ENCODE measurements at places on chromosomes 2 and 18.
A peak's percentile ranks its signal among the peaks of the same experiment; 100 is the strongest.

DNA sequence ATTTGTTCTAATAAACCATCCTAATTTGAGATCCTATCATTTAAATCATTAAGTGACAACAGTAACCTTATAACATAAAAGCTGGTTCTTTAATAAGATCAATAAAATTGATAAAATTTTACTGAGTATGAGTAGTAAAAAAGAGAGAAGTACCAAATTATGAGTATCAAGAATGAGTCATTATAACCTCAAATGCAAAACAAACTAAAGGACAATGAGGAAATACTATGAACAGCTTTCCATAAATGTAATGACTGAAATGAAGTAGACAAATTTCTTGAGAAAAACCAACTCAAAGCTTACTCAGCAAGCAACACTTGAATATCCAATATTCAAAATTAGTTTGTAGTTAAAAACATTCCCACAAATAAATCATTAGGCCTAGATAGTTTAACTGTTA lies 433.0 kb downstream of the ZEB2 start:
- DNase-seq: no peak

DNA sequence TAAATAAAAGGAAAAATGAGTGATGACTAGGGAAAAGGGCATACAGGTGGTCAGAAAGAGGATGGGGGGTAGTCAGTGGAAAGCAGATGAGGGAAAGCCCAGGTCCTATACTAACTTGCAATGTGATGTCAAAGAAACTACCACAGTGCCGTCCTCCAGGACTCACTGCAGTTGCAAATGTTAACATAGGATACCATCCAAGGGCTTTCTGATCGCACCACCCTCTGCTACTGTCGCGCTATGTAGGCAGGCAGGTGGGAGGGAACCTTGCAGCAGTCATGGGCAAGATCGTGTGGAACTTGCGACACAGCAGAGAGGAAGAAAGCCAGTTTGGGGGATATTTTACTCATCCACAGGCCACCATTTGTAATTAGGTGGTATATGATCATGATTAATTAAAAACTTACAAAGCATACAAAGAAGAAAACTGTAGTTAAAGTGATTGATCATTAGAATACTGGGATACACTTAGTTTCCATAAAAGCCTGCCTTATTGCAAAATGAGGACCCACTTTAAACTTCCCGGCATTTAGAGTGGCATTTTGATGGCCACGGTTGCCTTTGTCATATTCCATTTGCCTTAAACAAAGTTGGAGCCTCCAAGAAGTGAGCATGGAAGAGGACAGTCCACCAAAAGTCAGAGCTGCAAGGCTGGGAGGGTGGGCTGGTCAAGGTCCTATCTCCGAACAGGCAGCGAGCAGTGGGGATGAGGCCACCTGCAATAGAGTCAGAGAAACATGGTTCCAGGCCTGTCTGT lies 8.5 kb upstream of the ROCK2 start:
- no peak for DNase-seq

- no peak for DNase-seq
Measured at GRCh38 chr2:16321256-16321655, 344.4 kb downstream of the CYRIA start.

GRCh38 chr2:3229221-3229620 lies 148.4 kb downstream of the EIPR1 start:
- no peak for DNase-seq

- no peak for DNase-seq
Measured at GRCh38 chr2:136210455-136210805, 92.5 kb upstream of the CXCR4 start.

DNA sequence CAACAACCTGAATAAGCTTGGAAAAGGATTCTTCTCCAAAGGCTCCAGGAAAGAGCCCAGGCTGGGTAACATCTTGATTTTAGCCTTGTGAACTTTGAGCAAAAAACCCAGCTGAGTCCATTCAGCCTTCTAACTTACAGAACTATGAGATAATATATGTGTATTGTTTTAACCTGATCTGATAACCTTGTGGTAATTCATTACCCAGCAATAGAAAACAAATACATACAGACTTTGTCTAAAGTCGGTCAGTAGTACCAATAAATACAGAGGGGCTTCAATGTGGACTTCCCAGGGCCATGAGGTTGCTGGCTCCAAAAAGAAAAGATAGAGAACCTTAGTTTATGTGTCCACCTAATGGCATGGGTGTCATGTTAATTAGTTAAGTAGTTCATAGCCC lies 191.8 kb downstream of the KCNH7 start:
- no peak for DNase-seq

DNA sequence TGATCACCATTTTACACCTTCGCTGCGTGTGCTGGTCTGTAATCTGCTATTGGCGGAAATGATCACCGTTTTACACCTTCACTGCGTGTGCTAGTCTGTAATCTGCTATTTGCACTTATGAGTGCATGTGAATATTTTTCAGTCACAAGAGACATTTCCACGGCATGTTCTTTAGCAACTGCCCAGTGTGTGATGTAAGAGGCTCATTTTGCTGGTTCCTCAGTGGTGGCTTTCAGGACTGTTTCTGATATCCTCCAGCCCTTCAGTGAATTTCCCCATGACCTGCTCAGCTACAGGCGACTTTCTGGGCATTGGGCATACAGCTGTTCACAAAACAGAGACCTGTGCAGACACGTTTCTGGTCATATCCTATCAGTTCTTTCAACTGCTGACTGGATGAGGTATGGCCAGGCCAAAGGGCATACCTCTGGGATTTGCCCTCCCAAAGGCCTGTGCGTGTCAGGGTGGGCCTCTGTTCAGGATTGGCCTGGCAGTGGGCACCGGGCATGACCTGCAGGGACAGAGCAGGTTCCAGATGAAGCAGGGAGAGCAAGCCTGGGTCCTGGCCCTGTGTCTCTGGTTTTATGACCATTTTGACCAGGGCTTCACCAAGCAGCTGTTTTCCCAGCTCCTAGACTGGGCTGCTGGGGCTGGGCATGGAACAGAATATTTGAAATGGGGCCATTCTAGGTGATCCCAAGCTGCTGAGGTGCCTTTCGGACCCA lies 521 bp upstream of the PROM2 start:
- no peak for DNase-seq

DNA sequence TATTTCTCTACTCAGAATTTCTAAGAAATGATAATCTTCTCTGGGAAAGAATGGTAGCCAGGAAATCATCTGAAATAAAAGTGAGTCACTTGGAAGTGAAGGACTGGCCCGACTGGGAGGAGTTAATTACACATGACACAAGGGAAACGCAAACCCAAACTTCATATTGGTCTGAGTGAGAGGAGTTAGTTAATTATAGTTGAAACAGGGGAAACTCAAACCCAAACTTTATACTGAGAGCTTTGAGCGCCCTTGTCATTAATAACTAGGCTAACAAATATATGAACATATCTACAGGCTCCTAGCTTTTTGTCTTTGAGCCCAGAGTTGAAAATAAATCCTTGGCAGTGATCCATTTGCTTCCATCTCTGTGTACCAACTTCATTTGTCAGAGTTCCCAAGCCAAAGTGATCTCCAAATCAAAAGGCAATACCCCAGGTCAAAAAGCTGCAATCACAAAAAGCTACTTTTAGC lies 187.8 kb upstream of the COL3A1 start:
- no peak for DNase-seq

DNA sequence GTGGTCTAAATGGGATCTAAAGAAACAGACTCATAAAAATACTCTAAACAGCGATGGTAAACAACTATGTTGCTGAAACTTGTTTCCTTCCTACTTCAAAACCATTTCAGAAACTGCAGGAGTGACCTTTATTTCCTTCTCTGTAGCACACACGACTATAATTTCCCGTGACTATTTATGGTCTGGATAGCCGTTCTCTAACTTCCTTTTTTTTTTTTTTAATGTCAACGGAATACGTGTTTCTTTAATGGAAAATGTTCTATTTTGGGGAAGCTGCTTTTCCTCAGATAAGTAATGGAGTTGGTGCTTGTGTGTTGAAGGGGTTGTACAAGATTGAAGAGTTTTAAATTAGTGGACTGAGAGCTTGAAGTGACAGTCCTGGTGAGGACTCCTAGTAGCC lies 224.1 kb downstream of the PHLPP1 start:
- DNase-seq: no peak

GRCh38 chr18:54060343-54061005 lies 164.0 kb downstream of the MBD2 start:
- DNase-seq: no peak

DNA sequence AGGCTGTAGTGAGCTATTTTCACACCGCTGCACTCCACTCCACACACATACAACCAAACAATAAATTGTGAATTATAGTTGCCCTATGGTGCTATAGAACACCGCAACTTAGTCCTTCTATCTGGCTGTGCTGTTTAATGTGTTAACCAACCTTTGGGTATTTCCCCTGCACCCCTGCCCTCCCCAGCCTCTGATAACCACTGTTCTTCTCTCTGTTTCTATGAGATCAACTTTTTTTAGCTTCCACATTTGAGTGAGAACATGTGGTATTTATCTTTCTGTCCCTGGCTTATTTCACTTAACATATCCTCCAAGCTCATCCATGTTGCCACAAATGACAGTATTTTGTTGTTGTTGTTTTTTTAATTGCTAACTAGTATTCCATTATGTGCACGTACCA lies 32.5 kb downstream of the TET3 start:
- no peak for DNase-seq

- no peak for DNase-seq
Measured at GRCh38 chr2:222038067-222038802, 260.6 kb downstream of the PAX3 start.

- DNase-seq: no peak
Measured at GRCh38 chr2:134500211-134500935, 218.4 kb downstream of the TMEM163 start.

- DNase-seq: no peak
Measured at GRCh38 chr2:6937157-6937556, 19.9 kb downstream of the RNF144A start.

GRCh38 chr2:191526536-191526935 lies 151.4 kb upstream of the NABP1 start:
- DNase-seq: no peak

- no peak for DNase-seq
Measured at GRCh38 chr2:239773228-239774141, 251.7 kb downstream of the NDUFA10 start.

DNA sequence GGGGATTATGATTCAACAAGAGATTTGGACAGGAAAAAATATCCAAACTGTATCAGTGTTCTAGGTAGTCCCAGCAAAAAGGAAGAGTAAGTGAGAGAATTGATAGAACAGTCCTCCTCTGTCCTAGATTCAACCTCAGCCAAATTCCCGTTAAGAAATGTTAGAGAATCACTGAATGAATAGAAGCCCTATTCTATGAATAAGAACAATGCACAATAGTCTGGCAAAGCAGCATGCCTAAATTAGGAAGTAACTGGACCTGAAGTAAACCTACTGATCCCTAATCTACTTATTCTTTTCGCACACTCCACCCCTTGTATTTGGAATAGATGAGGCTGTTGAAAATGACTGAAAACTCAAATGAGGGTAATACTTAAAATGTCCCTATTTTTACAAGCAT lies 1665.5 kb downstream of the LRP1B start:
- no peak for DNase-seq

DNA sequence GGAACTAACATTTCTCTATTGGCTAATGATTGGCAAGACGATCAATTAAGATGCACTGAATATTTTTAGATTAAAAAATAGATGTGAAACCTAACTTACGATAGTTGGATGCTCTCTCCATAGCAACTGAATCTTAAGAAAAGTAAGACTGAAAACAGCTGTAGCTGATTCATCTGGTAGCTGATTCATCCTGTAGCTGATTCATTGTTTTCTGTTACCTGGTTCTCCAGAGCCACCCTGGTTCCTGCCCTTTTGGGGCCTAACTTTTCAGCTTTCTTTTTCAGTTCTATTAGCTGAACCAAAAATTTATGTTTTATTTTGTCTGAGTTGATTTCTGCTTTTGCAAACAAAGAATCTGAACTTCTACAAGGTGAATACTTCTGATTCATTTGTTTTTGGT lies 22.7 kb upstream of the SPR start:
- peak; percentile 12 for DNase-seq

DNA sequence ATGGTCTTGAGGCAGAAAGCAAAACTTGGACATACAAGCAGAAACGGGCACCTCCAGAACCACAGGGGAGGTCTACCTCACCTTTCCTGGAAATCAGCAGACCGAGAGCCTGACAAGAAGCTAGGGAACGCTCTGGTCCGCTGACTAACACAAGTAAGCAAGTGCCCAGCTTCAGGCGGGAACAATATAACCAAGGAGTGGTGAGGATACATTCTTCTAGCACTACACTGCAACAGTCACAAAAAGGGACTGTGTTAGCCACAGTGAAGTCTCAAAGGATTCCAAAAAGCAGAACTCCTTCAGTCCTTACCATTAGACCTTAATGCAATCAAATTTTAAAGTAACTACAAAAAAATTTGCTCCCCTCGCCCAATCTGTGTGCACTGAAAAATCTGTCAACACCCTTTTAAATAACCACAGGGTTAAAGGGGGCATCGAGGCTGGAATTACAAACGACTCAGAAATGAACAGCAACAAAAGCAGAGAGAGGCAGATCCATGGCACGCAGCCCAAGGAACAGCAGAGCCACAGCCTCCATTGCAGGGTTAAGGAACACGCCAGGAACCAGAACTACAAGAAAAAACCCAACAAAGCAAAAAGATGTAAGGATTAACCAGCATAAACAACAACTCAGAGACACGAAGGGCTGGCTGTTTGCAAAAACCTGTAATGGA lies 7.1 kb downstream of the THAP4 start:
- DNase-seq: no peak

DNA sequence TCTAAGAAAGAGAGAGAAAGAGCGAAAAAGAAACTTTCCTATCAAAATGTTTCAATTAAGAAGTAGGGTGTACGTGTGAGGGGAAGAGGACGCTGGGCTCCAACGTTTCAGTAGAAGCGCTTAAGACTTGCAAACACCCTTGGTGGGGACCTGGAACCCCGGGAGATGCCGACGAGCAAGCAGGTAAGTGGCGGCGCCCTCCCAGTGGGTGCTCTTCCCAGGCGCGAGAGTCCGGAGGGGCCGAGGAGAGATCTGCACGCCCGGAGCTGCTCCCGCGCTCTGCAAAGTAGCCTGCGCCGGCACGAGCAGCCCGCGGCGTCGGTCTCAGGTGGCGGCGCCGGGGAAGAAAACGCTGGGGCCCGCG lies 678 bp upstream of the OTX1 start:
- no peak for DNase-seq

DNA sequence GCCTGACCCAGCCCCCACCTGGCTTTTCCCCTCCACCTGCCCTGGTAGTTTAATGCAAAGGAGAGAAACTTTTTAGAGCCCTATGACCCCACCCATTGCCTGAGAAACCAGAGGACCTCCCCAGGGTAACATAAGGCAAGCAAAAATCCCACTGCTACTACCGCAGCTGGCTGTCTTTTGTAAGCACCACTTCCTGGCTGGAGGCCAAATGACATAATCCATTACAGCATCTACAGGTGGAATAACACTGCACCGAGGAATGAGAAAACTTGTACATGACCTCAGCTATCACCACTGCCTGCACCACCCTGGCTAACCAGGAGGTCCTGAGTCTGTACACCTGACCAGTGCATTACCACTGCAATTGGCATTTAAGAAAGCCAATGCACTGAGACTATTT lies 149.6 kb upstream of the GALNT5 start:
- no peak for DNase-seq

DNA sequence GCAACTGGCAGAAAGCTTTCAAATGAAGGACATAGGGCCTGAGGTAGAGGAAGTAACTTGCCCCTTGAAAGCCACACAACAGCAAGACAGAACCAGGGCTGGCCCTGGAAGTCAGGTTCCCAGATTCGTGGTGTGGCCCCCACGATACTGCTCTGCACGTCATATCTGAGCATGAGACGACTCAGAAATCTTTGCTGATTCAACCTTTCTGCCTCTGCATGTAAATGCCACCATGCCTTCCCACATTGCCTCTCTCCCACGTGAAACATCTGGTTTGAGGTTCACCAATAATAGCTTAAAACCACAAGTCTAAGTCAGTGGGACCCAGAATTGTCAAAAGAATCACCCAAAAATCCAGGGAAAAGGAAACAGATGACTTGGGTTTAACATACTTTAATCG lies 214.0 kb upstream of the TRIB2 start:
- DNase-seq: peak; percentile 43
